ENCODE measurements at places on chromosomes 5 and 9.

- no peak for DNase-seq
Observed at GRCh38 chr5:82593481-82593880, 315.3 kb upstream of the RPS23 start.

GRCh38 chr9:6590334-6590733 is 55.2 kb downstream of the GLDC start:
- no peak for DNase-seq

- DNase-seq = no peak
Observed at GRCh38 chr9:137366445-137366810, 56.5 kb downstream of the EXD3 start.

GRCh38 chr9:80875947-80876346 is 813.4 kb downstream of the TLE1 start:
- no peak for DNase-seq

DNA sequence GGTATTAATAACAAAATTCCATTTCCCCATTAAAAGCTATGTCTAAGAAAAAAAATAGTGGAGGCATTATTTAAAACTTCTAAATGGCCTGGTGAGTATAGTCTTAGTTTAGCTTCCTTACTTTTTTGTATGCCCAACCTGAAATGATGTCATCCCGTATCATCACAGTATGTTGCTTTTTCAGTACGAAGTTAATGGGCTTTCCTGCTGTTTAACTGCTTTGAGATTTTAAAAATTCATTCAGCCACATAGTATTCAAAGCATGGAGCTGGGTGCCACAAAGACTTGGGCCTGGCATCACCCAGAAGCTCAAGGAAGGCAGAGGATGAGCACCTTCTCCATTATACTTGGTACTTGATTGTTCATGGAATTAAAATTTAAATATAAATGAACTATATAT is 7.4 kb downstream of the F2RL2 start:
- no peak for DNase-seq

DNA sequence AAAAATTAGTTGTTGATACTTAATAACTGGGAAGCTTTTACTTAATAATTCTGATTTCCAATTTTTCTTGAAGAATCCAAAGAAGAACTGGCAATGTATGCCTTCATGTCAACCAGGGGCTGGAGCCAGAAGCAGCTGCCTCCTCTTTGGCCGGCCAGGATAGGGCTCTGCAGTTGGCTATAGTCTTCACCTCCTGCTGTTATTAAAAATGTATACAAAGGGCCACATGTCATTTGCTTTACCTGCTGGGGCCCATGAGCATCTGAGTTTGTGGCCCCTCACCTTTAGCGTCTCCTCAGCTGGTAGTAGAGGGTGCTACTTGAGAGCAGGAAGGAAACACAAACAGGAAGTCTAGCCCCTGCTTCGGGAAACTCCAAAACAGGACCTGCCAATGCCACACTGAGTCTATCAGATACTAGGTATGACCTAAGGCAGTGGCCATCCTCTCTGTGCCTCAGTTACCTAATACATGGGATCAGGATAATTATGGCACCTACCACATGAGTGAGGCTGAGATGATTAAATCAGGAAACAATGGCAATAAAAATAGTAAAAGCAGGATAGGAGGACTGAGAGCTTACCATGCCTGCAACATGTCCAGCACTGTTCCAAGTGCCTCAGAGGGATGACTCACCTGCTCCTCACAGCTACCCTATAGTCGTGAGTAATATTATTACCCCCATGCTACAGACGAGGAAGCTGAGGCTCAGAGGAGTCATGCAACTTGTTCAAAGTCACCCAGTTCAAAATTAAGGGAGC is 21.3 kb downstream of the CCDC69 start:
- DNase-seq = no peak

DNA sequence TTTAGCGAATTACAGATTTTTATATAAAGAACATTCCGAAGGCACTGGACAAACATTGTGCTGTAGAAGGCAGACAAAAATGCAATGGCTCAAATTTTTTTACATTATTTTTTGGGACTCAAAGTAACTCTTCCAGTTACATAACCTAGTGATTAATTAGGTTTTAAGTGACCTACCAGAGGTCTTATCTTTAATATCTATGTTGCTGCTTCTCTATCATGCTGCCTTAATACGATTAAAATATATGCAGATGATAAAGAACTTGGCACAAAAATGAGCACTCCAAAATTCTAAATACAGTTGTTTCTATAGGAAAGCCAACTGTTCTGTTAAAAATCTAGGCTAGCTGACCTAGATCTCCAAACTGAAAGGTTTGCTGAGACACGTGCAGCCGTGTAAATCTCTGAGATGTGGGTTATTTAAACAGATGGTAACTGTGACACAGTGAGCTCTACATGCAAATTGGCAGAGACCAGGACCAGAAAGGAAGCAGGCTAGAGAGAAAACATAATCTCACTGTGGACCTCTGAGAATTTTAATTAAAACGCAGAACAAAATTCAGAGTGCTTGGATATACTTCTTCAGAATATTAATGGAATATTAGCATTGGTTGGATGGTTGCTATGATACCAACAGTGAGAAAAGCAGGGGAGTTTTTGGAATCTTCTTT is 56.2 kb downstream of the CAMK4 start:
- peak; percentile 77 for DNase-seq

DNA sequence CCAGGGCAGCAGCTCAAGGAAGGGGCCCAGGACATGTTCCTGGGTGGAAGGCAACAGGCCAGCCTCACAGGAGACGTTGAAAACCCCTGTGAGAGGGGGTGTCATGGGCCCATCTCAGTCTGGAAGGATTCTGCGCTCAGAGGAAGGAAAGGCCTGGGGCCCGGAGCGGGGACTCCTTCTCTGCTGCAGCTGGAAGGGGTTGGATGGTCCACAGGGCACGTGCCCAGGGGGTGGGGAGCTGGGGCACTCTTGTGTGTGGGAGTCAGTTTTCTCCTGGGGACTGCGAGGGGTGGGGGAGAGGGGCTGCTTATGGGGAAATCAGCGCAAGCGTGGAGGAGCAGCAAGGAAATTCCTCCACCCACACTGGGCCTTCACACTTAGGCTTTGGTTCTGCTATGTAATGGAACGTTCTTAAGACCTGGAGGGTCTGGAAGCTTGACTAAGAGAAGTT is 2.9 kb upstream of the LPCAT1 start:
- no peak for DNase-seq

DNA sequence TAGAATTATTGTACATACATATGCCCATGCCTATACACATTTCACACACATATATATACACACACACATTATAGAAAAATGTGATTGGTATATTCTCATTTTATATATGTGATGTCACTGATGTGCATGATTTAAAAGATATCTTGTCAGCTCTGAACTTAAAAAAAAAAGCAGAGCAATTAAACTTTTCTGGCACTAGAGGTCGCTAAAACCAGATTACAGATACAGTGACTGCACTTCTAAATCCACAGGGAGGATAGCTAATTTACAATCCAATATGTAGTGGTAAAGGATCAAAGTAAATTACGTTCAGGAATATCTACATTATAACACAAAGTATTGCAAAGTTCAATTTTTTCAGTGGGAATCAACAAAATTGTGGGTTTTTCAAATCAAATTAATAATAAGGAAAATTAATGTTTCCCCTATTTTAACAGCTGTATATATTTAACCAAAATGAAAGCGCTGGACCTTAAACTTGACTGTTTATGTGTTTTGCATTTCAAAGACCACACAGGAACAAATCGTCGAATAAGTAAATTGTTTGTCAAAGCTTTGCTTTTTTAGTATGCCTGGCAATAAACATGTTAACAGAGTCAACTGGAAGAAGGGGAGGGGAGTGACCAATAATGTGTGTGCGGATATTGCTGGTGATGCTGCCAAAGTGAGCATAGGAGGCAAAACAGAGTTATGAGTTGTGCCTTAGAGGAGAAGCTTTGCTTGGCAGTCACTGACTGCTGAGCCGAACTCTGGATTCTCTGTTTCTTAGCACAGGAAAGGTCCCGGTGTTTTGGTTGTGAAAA is 1201.4 kb upstream of the C9orf72 start:
- DNase-seq = no peak

DNA sequence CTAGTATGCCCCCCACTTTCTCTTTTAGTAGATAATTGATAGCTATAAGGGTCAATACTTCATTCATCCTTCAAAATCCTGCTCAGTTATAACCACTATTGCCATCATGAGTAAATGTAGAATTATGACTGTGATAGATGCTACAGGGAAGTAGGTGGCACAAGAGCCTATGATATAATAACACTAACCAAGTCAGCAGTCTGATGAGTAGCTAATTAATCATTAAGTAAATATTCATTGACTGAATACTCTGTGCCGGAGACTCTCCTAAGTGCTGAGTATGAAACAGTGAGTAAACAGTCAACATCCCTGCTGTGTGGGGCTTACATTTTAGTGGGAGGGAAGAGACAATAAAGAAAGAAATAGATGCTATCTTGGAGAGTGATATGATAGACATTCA is 430.3 kb upstream of the ZNF462 start:
- no peak for DNase-seq

- no peak for DNase-seq
Observed at GRCh38 chr9:121172726-121173487, 28.8 kb downstream of the RAB14 start.

GRCh38 chr5:56460681-56461191 is 227.6 kb upstream of the ANKRD55 start:
- DNase-seq = no peak

DNA sequence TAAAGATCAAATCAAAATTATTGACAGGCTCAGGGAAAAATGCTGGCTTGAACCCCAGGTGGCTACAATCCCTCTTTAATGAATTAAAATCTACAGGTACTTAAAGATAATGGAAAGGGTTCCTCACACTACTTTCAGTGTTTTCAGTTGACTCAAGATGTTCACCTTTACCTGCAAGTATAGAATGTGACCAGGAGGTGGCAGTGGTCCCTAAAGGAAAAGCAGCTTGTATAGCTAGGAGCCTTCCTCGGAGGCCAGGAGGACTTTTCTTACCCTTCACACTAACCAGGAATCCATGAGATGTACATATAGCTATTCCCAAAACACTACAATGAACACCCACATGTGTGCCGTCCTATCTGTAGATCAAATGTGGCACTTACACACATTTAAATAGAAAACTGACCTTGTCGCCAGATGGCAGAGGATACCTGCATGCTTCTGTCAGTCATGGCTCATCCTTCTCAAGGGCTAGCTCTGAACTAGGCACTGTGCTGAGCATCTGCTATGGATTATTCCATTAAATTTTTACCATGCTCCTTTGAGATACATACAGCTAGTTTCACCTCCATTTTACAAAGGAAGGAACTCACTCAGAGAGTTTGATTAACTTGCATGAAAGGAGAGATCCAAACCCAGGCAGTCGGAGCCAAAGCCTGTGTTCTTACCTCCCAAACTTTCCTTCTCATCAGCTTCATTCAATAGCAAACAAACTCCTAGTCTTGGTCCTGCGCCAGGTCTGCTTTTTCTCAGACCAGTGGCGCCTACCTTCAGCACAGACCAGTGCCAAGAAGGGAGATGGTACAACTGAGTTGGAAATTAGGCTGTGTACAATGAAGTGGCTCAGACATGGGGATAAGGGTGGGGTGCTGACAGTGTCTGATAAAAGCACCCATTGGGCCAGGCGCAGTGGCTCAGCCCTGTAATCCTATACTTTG is 24.5 kb downstream of the C9orf152 start:
- DNase-seq = no peak

GRCh38 chr5:59698207-59699178 is 195.0 kb downstream of the PDE4D start:
- DNase-seq = no peak

- no peak for DNase-seq
Observed at GRCh38 chr5:124606093-124606492, 140.3 kb downstream of the ZNF608 start.

DNA sequence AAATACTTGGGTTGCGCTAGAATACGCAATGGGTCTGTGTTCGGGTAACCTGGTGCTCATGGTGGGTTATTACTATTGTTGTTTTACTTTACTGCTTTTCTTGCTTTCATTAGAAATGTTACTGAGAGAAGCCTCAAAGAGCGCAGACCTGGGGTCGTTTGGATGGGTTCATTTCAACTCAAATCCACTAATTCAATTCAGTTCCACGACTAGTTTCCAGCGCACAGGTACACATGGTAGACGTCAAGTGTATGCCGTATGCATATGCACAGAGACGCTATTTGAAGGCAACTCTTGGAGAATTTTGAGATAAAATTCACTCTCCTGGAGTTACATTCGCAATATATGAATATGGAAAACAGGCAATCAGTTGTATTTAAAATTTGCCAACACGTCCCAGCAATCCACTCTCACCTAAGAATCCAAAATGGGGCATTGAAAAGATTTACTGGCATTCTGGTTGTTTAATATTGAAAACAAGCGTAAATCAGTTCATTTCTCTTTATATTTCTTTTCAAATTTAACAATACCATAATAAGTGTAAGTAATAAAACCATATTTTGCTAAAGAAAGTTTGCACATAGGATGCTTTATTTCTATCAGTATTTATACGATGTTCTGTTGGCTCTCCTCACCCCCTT is 4.4 kb upstream of the PAX5 start:
- DNase-seq = no peak

- DNase-seq = no peak
Observed at GRCh38 chr9:114619191-114619761, 8.2 kb downstream of the TMEM268 start.

- DNase-seq = no peak
Observed at GRCh38 chr5:124262991-124263571, 483.4 kb downstream of the ZNF608 start.

DNA sequence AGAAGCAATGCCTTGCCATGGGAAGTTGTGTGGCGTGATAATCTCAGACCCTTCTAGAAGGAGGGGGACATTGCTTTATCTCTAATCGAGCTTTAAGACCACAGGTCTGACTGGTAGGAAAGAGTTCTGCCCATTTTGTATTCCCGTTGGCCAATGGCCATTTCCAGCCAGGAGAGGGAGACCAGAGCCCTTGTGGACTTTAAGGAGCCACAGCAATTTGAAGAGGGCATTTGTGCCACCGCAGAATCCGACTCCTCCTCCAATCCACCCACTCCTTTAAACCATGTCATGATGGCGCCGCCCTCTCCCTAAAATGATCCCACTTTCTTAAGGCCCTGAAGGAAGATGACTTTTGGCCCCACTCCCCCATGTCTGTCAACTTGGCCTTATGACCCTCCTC is 560.5 kb upstream of the ADAMTS16 start:
- no peak for DNase-seq

DNA sequence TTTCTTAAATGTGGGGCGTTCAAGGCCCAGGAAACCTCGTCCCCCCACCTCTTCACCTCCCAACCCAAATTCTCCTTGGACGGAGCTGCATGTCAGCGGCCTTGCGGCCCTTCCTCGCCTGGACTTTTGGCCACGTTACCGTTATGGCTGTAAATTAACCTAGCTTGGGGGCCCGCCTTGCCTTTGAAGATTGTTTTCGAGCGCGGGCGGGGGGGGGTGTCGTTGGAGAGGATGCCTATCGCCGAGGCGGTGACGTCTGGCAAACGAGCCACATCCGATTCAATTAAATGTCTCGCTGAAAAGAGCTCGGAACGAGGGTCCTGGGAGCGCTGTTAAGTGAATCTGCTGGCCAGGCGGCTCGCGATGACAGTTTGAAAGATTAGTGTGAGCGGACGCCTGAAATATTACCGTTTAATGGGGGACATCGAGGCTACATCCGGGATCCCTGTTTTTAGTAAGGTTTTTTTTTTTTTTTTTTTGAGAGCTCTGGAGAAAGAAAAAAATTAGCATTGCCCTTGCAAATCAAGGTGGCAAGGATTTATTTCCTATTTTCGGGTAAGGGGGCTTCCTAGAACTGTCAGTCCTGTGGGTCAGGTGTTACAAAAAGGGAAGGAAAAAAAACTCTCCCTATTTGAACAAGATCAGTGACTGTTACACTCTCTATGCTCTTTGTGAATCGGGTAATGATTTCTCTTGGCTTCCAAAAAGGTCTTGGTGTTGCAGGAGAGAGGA is 2.3 kb upstream of the NKX2-5 start:
- no peak for DNase-seq
